ENCODE measurements at places on chromosomes 4 and X.

GRCh38 chr4:40121515-40121914, 64.9 kb downstream of the N4BP2 start:
- no peak overlapping the region for H3K27ac ChIP-seq
- no peak for DNase-seq
- H3K4me3 ChIP-seq = no peak overlapping the region
- H3K4me1 ChIP-seq = no peaks in the 10 kb centered on the region
- no peaks in the 10 kb centered on the region for H3K36me3 ChIP-seq
- H3K27me3 ChIP-seq = no peaks in the 10 kb centered on the region

GRCh38 chr4:47050761-47051725, 19.7 kb downstream of the GABRB1 start:
- no peak for DNase-seq
- H3K36me3 ChIP-seq = no peaks in the 10 kb centered on the region
- H3K27ac ChIP-seq = no peak overlapping the region
- H3K4me1 ChIP-seq = no peaks in the 10 kb centered on the region
- no peak overlapping the region for H3K4me3 ChIP-seq

GRCh38 chr4:1981251-1982058, 27.3 kb downstream of the NELFA start:
- no peaks in the 10 kb centered on the region for H3K27me3 ChIP-seq
- DNase-seq = no peak
- no peaks in the 10 kb centered on the region for H3K4me1 ChIP-seq
- H3K36me3 ChIP-seq = peaks cover 100% of the 10 kb centered on the region
- no peak overlapping the region for H3K27ac ChIP-seq
- no peak overlapping the region for H3K4me3 ChIP-seq

GRCh38 chrX:153926552-153926857, 441 bp upstream of the ARHGAP4 start:
- H3K27me3 ChIP-seq = no peaks in the 10 kb centered on the region
- H3K36me3 ChIP-seq = peaks cover 15% of the 10 kb centered on the region
- DNase-seq = no peak
- H3K4me3 ChIP-seq = peak overlapping the region; percentile 59

DNA sequence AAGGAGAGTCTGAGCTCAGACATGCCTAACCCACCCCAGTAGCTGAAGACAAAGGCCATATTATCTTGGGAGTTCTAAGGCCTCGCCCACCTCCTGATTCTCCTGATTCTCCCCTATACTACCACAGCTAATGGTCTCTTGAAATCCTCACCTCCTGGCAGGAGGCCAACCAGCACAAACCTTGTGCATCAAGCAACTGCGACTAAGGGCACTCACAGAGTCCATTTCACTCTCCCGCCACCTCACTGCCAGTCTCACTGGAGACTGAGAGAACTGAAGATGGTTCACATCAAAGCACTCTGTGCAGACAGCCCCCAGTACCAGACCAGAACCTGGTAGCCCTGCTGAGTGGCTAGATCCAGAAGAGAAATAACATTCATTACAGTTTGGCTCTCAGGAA, 102.1 kb upstream of the KLF8 start:
- H3K27ac ChIP-seq = no peak overlapping the region
- no peaks in the 10 kb centered on the region for H3K36me3 ChIP-seq
- no peaks in the 10 kb centered on the region for H3K4me1 ChIP-seq
- no peak for DNase-seq
- no peaks in the 10 kb centered on the region for H3K27me3 ChIP-seq

DNA sequence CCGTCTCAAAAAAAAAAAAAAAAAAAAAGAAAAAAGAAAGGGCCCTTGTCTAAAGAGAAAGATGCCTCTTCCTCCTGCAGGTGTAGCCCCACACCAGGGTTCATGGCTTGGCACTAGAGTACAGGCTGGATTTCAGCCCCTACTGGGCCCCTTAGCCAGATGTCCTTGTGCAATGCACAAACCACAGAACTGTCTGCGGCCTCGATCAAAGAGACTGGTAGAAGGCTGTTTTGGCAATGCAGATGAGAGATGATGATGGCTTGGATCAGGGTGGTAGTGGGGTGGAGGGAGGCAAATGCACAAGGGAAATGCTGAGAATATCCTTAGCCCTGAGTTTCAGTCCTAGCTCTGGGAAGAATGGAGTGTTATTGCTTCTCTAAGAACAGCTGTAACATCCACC, 26.5 kb upstream of the TSR2 start:
- peaks cover 10% of the 10 kb centered on the region for H3K27me3 ChIP-seq
- no peak overlapping the region for H3K27ac ChIP-seq
- no peak for DNase-seq
- H3K4me1 ChIP-seq = no peaks in the 10 kb centered on the region

GRCh38 chrX:153474718-153475117, 4.3 kb upstream of the HAUS7 start:
- DNase-seq = no peak
- peaks cover 5% of the 10 kb centered on the region for H3K27me3 ChIP-seq
- H3K4me3 ChIP-seq = peak overlapping the region; percentile 41
- H3K36me3 ChIP-seq = no peaks in the 10 kb centered on the region

DNA sequence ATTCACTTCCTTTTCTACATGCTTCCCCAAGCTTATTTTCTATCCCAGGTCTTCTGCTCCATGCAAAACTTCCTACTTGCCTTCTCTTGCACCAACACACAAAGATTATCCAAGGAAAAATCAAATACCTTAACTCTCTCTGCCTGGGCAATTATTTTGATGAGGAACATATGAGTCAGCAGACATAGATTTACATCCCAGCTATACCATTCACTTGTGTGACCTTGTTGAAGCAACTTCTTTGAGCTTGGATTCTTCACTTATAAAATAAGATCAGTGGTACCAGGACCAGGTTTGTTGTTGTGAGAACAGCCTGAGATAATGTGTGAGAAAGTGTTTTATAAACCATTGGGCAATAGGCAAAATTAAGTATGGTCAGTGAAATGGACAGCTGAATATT, 39.1 kb upstream of the TMEM192 start:
- peak; percentile 17 for DNase-seq
- H3K4me1 ChIP-seq = no peaks in the 10 kb centered on the region
- H3K27ac ChIP-seq = no peak overlapping the region
- H3K4me3 ChIP-seq = no peak overlapping the region

Measured in esophagus muscularis mucosa (tissue), 4 donors.